ENCODE measurements at places on chromosomes 5 and 9.

DNA sequence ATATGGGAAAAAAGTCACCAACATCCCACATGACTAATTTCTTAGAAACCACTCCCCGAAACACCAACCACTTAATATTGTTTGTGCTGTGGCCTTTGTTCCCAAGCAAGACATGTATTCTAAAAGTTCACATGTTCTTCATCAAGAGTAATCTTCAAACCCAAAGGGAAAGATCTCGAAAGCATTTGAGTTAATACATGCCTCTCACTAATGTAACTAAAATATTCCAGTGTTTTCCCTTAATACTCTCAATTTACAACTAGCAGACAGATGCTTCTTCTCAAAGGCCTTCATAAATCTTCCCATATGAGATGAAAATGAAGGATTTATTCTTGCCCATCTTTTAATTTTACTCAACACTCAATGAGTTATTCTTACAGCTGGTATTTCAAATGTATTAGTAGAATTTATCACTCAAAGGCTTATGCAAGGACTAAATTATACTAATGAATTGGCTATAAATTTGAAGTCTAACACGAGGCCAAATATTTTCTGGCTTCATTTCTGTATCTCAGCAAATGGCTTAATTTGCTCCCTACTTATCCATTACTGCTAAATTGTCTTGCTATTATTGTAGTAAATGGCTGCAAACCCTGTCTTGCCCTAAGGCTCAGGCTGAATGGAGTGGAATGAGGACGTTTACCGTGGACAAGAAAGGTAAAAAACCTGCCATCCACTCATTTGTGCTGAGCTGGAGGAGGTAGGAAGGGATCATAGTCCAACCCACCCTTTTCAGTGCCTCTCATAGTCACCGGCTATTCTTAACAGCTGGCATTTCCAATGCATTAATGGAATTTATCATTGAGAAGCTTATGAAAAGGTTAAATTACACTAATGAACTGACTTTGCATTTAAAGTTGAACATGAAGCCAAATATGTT lies 474.4 kb downstream of the RASEF start:
- DNase-seq = no peak

GRCh38 chr5:130052752-130053151 lies 148.5 kb downstream of the CHSY3 start:
- DNase-seq = no peak

DNA sequence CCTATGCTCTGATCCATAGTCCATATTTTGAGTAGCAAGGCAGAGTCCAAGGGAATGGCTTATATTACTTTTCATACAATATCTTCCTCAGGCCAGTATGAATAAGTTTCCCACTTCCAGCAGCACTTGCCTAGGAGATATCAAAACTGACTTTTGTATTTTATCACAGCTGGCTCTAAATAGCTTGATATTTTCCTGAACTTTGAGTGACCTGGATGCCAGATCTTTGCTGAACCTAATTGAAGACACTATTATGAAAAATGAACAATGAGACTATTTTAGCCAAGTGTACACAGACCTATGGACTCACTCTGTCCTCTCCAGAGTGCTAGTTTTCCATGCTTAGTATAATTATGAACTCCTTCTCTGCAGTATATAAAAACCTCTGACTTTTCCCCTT lies 475.6 kb upstream of the PTGER4 start:
- DNase-seq = no peak

GRCh38 chr5:149831492-149831891 lies 101.4 kb downstream of the PPARGC1B start:
- no peak for DNase-seq

DNA sequence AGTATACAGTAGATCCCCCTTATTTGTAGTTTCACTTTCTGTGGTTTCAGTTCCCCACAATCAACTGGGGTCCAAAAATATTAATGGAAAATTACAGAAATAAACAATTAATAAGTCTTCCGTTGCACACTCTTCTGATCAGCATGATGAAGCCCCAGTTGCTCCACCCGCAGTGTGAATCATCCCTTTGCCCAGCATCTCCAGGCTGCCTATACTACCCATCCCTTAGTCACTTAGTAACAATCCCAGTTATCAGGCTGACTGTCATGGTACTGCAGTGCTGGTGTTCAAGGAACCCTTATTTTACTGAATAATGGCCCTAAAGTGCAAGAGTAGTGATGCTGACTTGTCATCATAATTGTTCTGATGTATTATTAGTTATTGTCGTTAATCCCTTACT lies 28.9 kb downstream of the SHC3 start:
- no peak for DNase-seq

GRCh38 chr5:60701321-60701968 lies 1.5 kb upstream of the DEPDC1B start:
- DNase-seq = peak; percentile 26

- DNase-seq = peak; percentile 36
These were observed 57.9 kb downstream of the MEF2C start for GRCh38 chr5:88824892-88825583.

DNA sequence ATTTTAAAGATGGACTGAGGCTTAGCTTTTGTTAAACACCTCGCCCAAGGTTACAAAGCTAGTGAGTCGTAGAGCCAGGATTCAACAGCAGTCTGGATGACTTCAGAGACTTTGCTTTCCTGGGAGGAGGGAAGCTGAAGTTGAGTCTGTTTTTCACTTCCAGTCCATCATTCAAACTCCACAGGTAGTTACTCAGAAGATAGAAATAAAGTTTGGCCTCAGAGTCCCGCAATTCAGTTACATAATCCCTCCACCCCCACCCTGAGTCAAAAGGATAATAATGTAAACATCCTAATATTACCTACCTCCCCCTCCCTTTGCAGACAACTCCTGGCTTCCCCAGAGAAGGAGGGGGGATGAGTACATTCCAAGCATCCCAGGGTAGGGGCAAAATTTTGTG lies 8.1 kb downstream of the HBEGF start:
- no peak for DNase-seq
